Activated CD4-positive, alpha-beta memory T cell treated with anti-CD3 and anti-CD28 coated beads, Interleukin-2, amount 10 ng/mL, durations not matched to agents 7 days and 5 days (primary cell): ENCODE measurements at places on chromosomes 4 and X. TPM values are rescaled to one million over a fixed set of nuclear protein-coding genes. Genes with fewer than 3 reads are reported as not detected.

DNA sequence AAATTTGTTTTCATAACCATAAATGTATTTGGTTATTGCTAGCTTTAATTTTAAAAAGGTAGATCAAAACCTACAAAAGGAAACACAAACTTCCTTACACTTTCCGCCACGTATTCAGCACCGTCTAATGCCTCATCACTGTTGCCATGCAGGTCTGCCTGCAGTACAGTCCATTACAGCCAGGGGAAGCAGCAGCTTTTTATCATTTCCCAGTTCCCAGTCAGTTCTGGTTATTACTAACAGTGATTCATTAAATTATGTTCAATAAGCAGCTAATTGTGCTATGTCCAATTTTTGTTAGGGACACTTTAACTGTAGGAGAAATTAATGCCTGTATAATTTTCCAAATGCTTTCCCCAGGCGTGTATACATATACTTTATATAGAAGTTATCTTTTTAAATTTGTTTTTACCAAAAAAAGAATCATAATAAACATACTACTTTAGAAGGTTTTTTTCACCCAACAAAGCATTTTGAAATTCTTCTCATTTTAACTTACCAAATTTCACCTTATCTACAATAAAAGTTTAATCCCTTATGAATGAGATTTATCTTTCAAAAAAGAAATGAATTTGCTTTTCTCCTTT lies 93.3 kb downstream of the ANXA3 start:
- H3K27me3 ChIP-seq = peaks cover 4% of the 10 kb centered on the region
- DNase-seq = peak; percentile 57
- H3K27ac ChIP-seq = no peak overlapping the region
- no peaks in the 10 kb centered on the region for H3K36me3 ChIP-seq
- peaks cover 22% of the 10 kb centered on the region for H3K4me1 ChIP-seq

- H3K36me3 ChIP-seq = no peaks in the 10 kb centered on the region
- DNase-seq = no peak
- H3K4me1 ChIP-seq = no peaks in the 10 kb centered on the region
- H3K27me3 ChIP-seq = peaks cover 16% of the 10 kb centered on the region
- H3K27ac ChIP-seq = no peak overlapping the region
Observed at GRCh38 chr4:99394896-99395295, 40.2 kb downstream of the ADH7 start.

GRCh38 chr4:83082777-83083176 lies 31.8 kb downstream of the PLAC8 start:
- H3K27ac ChIP-seq = no peak overlapping the region
- no peaks in the 10 kb centered on the region for H3K27me3 ChIP-seq
- peaks cover 34% of the 10 kb centered on the region for H3K4me1 ChIP-seq
- no peak for DNase-seq
- no peak overlapping the region for H3K4me3 ChIP-seq

AMTN gene
- not detected for total RNA-seq

SERTM2 gene
- not detected for total RNA-seq
